ENCODE measurements at places on chromosomes 5 and 9. TPM values are rescaled to one million over a fixed set of nuclear protein-coding genes. Genes with fewer than 3 reads are reported as not detected.
A peak's percentile ranks its signal among the peaks of the same experiment; 100 is the strongest.

GRCh38 chr9:32991897-32992594 lies 9.4 kb downstream of the APTX start:
- H3K4me1 ChIP-seq, result no peaks in the 10 kb centered on the region
- peaks cover 64% of the 10 kb centered on the region for H3K36me3 ChIP-seq
- H3K27me3 ChIP-seq, result no peaks in the 10 kb centered on the region
- no peak for DNase-seq

- peak; percentile 58 for DNase-seq
- peaks cover 27% of the 10 kb centered on the region for H3K4me1 ChIP-seq
- no peak overlapping the region for H3K27ac ChIP-seq
- H3K4me3 ChIP-seq, result no peak overlapping the region
- H3K36me3 ChIP-seq, result no peaks in the 10 kb centered on the region
Measured at GRCh38 chr5:135462304-135462703, 10.2 kb upstream of the TIFAB start.

- no peaks in the 10 kb centered on the region for H3K4me1 ChIP-seq
- H3K27ac ChIP-seq, result no peak overlapping the region
- no peak overlapping the region for H3K4me3 ChIP-seq
- no peaks in the 10 kb centered on the region for H3K36me3 ChIP-seq
Measured at GRCh38 chr5:96146675-96147074, 185.0 kb upstream of the ELL2 start.

GGTA1 gene
- 9.5 TPM for total RNA-seq

- no peak overlapping the region for H3K27ac ChIP-seq
- no peak for DNase-seq
- H3K4me1 ChIP-seq, result peaks cover 3% of the 10 kb centered on the region
- no peaks in the 10 kb centered on the region for H3K36me3 ChIP-seq
Measured at GRCh38 chr5:9056046-9056445, 489.8 kb downstream of the SEMA5A start.

NUDT12 gene
- total RNA-seq, result 10.5 TPM

PITX1 gene
- not detected for total RNA-seq

DNA sequence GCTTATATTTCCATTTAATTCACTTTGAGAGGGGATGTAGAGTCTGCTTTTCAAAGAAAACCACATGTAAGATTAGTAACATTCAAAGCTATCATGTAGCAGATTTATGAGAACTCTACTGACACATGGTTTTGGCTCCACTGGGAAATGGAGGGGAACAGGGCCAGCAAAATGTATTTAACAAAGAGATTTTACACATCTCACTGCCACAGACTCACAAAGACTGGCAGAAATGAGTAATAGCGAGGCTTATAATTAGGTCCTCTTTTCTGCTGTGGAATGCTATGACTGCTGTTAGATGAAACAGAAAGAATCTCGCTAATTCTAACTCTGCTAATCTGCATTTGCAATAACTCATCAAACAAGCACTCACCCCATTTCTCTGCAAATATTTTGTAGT lies 4.5 kb downstream of the DAP start:
- H3K27ac ChIP-seq, result no peak overlapping the region
- H3K4me1 ChIP-seq, result peaks cover 24% of the 10 kb centered on the region
- no peaks in the 10 kb centered on the region for H3K27me3 ChIP-seq
- DNase-seq, result no peak

FAXDC2 gene
- total RNA-seq, result 79.0 TPM

EIF4E1B gene
- not detected for total RNA-seq

- peaks cover 62% of the 10 kb centered on the region for H3K27me3 ChIP-seq
- peak overlapping the region; percentile 6 for H3K27ac ChIP-seq
- H3K4me1 ChIP-seq, result peaks cover 13% of the 10 kb centered on the region
- DNase-seq, result peak; percentile 64
- H3K4me3 ChIP-seq, result peak overlapping the region; percentile 58
- H3K36me3 ChIP-seq, result no peaks in the 10 kb centered on the region
Measured at GRCh38 chr5:114360816-114361723, 800 bp upstream of the KCNN2 start.

DNA sequence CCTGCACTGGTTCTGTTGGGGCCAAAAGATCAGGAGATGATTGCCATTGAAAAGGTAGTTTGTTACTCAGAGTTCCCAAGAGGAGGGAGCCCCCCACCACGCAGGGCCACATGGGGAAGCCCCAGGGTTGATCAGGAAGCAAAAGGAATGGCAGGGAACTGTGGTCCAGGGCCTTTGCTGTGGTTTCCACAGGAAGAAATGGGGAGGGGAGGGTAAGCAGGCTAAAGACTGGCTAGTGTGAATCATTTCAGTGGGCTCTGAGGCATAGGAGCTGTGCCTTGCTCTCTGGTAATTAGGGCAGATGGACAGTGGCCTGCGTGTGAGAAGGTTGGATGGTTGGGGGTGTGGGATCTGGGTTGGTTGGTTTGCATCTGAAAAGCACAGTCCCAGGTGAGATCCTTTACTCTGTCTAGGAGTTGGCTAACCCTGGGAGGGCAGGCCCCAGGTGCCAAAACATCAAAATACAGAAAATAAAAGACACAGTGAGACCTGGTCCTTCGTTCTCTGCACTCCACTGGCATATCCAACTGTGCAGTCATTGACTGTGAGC lies 66.1 kb downstream of the PTPDC1 start:
- no peak overlapping the region for H3K27ac ChIP-seq
- H3K4me1 ChIP-seq, result peaks cover 12% of the 10 kb centered on the region
- H3K27me3 ChIP-seq, result no peaks in the 10 kb centered on the region

All from upper lobe of right lung (tissue), 1 donor.